Activated CD4-positive, alpha-beta T cell treated with anti-CD3 and anti-CD28 coated beads, Interleukin-2, Interleukin-4, amounts not matched to agents 100 ng/mL and 50 ng/mL, durations not matched to agents 16 hours and 8 hours (primary cell): ENCODE measurements at places on chromosomes 6 and 20.

DNA sequence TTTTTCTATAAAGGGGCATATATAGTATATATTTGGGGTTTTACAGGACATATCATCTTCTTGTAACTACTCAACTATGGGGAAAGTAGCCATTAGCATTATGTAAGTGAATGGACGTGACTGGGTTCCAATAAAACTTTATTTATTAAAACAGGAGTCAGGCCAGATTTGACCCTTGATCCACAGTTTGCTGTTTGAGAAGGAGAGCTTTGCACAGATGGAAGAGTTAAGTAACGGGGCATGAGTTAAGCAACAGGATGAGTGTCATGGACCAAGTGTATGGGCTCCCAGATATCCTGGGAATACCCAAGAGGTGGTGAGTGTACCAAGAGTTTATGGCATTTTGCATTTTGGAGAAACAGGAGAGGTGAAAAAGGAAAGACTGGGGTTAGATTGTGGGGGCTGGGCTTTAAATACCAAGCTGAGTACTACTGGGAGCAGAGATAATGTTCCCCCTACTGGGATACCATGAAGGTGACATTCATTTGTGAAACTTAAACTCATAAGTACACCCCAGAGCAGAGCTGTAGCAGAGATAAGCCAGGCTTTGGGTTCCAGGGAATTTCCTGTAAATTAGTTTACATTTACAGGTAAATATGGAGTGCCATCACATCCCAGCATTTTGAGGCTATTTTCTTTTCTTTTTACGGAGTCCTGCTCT lies 18.5 kb upstream of the SCUBE3 start:
- no peak for DNase-seq

DNA sequence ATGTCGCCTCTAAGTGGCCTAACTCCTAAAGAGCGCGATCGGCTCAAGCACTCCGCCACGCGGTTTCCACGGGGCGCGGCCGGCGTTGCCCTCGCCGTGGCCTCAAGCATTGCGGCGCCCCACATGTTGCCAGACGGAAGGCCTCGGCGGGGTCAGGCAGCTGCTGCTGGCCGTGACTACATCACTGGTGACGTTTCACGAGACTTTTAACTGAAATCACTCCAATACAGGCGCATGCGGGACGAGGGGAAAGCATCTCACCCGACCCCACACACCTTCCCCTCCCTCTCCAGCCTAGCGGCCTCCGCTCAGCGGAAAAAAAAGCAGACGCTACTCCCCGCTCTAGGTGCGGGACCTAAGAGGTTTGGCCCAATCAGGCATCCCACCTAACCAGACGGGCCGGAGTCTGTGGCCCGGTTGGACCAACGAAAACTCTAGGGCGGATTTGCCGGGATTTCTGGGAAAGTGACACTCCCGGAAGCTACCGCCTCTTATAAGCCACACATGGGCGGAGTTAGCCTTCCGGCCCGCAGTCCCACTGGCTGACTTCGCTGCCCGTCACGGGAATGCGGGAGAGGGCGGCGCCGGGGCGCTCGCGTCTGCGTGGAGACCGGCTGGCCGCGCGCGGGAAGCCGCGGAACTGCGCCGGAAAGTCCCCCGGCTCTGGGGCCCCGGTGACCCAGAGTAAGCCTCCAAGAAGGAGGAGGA lies at the start of gene NXT1:
TSS of gene NXT1 (plus strand) at position 596 of the 708 bp plus-strand sequence. CDS start 3,251 bp downstream, outside the sequence.
- DNase-seq = peak; percentile 98

GRCh38 chr6:132995432-132995831 lies 181.1 kb downstream of the RPS12 start:
- no peak for DNase-seq

GRCh38 chr20:18571578-18571977 lies 4.3 kb downstream of the SMIM26 start:
- no peak for DNase-seq

DNA sequence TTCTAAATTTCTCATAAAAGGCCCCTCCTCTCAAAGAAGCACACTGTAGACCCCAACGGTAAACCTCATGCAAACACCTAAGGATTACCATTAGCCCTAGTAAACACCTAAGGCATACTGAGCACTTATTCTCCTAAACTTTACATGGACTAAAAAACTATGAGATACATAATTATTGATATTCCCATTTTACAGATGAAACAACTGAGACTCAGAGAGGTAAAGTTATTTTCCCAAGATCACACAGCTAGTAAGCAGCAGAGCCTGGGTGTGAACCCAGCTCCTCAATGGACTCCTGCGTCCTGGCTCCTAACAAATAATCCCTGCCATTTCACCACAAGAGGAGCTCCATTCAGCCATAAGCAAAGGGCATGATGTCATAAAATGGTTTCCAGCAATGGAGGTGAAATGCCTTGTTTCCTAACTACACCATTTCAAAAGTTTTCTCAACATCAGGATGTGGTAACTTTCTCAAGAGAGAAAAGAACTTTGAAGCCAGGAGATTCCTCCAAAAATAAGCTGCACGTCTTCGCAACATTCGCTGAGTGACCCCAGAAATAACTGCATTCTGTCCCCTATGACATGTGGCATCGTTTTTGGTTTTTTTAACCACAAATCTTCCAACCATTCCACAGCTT lies 4.1 kb downstream of the ATP9A start:
- DNase-seq = no peak

- no peak for DNase-seq
Measured at GRCh38 chr20:24064092-24064491, 75.5 kb upstream of the GGTLC1 start.

- DNase-seq = no peak
Measured at GRCh38 chr6:128963561-128963960, 80.6 kb downstream of the LAMA2 start.

DNA sequence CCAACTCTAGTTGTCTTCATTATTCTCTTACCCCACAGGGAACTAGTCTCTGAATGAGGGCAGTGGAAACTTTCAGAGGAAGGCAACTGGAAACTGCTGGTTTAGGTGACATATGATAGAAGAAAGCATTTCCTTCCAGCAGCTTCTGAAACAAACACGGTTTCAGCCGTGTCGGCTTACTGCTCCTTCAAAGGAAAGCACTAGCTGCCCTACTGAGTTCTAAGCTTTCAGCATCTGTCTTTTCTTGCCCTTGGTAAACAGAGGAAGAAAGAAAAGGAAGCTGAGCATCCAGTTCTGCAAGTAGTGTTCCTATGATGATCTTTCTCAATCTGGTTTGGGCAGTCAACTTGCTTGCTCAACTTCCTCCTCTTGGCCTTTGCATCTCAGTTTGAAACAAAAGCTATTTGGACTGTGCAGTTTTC lies 117.5 kb upstream of the CEP85L start:
- peak; percentile 32 for DNase-seq

DNA sequence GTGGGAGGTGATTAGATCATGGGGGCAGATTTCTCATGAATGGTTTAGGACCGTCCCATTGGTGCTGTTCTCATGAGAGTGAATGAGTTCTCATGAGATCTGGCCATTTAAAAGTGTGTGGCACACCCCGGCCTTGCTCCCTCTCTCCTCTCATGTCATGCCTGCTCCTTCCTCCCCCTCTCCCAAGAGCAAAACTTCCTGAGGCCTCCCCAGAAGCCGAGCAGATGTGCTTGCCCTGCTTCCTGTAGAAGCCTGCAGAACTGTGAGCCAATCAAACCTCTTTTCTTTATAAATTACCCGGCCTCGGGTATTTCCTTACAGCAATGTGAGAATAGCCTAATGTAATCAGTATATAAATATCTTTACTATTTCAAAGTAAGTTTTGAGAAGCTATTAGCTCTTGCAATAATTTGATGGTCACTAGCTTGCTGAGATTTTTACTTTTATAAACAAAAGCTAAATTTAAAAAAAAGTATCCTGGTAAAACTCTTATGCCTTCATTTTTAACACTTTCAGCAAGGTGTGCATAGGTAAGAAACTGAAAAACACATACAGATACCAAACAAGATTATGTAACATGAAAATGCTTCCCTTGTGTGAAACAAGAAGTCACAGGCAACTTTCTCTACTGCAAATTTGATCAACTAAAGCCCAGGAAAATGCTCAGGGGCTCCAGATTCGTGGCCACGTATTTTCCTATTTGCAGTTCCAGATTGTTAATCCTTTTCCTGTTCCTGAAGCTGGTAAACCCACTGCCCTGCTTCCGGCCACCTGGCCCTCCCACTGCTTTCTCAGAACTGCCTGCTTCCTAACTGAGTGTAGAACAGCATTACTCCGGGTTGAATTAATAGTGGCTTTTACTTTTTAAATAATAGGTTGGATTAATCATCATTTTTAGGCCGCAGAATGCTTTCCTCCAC lies 395.1 kb upstream of the CNR1 start:
- no peak for DNase-seq
